ENCODE measurements at places on chromosomes 3 and 15.

GRCh38 chr15:70636540-70637165, 126.7 kb downstream of the UACA start:
- no peak for DNase-seq

- DNase-seq: no peak
These were observed 103.1 kb downstream of the TMEM266 start for GRCh38 chr15:76162784-76163456.

DNA sequence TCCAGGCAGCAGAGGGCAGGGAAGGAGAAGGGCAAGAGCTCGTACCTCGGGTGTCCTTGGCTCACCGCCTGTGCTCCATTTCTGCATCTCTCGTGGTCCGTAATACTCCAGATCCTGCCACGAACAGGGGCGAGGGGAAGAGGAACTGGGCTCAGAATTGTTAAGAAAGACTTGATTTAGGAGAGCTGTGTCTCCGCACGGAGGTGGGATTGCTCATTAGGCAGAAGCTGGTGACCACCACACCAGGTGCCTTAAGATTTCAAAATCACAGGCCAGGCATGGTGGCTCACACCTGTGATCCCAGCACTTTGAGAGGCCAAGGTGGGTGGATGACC, 37.2 kb upstream of the BDH1 start:
- DNase-seq: no peak

GRCh38 chr3:193831495-193832455, 238.8 kb downstream of the OPA1 start:
- DNase-seq: no peak

- peak; percentile 98 for DNase-seq
These were observed 71.5 kb upstream of the PLXNA1 start for GRCh38 chr3:126911162-126912026.

DNA sequence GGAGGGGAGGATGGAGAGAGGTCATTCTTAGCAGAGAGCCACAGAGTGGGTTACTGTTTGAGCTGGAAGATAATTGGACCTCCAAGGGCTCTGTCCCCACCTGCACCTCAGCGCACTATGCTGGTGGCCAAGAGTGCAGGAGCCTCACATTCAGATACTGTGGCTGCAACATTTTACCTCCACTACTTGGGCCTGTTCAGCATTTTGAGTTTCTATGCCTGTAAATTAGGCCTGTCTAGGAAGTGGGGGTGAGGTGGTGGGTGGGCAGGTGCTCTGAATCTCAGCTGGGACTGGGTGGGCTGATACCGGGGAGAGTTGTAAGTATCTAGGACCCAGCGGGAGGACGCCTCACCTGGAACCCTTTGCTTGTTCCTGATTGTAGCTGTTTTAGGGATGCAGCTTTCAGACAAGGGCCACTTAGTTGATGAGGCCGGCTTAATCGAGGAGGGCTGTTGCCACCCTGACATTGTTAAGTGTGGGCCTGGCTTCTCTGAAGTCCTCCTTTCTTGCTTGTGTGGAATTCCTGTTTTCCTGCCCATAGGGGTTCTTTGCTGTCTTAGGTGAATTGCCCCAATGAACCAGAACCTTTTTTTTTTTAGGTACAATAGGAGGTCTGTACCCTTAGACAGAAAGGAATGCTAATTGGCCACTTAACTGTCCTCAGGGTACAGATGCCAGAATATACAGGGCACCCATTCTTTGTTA, 83.8 kb downstream of the SMAD3 start:
- DNase-seq: no peak

GRCh38 chr3:37474901-37475331, 300.5 kb upstream of the LRRFIP2 start:
- peak; percentile 4 for DNase-seq

GRCh38 chr3:133532951-133533350, 40.5 kb upstream of the CDV3 start:
- DNase-seq: peak; percentile 43

DNA sequence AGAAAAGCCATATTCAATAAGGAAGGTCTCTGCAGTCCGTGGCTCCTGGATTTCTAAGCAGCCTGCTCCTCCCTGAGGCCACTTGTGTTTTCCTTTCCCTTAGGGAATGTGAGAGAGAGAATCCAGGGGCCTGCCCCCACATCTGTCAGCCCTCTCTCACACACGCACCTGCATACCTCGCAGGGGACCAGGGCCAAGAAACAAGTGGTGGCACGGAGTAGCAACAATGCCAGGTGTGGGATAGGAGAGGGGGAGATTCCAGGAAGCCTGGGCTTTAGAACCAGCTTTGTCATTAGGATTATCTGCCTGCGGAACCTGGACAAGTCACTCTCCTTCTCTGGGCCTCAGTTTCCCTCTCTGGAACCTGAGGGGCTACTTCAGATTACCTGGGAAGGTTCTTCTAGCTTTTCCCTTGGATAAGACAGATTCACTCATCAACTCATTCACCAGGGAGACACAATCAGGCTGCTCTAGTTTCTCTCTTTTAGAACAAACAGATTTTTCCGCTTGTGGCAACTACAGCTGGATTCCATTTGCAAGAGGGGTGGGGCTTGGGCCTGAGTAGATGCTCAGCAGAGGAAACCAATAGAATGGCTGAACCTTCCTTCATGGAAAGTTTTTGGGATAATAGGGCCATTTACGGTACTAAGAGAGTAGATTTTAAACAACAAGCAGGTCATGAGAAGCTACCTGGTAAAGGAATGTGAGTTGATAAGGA, 19.5 kb downstream of the BCL6 start:
- no peak for DNase-seq

GRCh38 chr15:88693191-88693590, 54.4 kb downstream of the ISG20 start:
- no peak for DNase-seq

- DNase-seq: no peak
These were observed 2.7 kb downstream of the RIOX2 start for GRCh38 chr3:97969541-97969940.

DNA sequence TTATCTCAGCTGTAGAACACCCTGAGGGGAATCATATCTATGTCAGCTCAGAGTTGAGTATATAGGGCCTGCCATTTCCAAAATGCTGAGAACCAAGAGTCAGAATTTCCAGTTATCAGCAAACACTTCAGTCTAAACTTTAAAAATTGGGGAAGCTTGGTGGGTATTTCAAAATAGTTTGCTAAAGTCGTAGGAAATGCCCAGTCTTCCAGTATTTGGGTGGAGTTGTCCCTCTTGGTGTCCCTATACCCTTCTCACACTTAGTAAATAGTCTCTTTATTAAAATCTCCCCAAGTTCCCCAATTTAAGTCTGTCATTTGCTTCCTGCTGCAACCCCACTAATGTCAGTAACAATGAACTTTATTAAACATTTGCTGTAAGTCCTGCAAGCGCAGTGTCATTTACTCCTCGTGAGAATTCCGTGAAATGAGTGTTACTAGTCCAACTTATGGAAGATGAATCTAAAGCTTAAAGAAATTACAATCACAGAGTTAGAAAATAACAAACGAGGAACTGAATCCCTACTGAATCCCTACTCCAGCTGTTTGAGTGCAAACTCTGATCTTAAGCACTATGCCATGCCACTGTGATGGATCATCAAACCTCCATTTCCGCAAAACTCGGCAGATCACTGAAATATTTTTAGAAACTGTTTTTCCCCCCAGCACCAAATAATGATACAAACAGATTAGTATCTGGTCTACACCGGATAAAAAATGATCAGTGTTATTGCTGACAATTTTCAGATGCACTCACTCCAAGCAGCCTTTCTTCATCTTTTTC, 341.7 kb upstream of the PROK2 start:
- no peak for DNase-seq

GRCh38 chr15:70538278-70538677, 225.1 kb downstream of the UACA start:
- peak; percentile 28 for DNase-seq

GRCh38 chr3:8345398-8345797, 156.2 kb upstream of the LMCD1 start:
- DNase-seq: no peak

- DNase-seq: no peak
These were observed 1.4 kb downstream of the LRRC31 start for GRCh38 chr3:169868369-169868768.

DNA sequence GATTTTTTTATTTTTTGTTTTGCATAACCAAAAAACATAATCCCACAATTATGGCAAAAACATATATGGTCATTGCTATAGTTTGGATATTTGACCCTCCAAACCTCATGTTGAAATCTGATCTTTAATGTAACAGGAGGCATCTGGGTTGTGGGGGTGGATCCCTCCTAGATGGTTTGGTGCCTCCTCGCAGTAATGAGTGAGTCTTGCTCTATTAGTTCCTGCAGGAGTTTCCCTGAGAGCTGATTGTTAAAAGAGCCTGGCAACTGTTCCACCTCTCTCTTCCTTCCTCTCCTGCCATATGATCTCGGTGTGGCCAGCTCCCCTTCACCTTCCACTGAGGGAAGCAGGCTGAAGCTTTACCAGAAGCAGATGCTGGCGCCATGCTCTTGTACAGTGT, 33.2 kb upstream of the TRIM59 start:
- DNase-seq: no peak

DNA sequence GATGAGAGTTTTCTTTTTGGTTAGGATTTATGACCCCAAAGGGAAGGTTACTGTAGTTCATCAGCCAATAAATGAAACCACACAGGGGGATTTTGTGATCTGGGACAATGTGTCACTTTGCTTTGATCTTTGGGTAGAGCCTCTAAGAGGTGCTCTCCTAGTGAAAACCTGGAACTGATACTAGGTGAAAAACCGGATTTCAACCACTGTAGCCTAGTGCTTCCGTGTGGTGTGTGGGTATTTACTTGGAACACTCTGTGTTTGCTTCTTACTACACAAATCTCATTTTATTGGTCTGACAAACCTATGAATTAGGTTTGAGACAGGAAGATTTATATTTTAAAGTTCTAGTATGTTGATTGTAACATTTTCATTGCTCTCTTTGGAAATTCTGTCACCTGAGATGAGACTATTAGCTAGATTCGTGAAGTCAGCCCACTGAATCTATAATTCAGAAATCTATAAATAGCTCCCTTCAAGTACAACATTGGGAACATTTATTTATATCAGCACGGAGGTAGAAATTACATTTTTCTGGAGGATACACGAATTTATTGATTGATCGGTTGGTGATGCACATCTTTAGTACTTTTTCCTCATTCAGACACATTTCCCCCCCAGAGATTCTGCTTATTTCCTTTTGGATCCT, 119.8 kb downstream of the AKAP13 start:
- DNase-seq: no peak

- no peak for DNase-seq
These were observed 148.7 kb downstream of the SI start for GRCh38 chr3:164929642-164930041.

- no peak for DNase-seq
These were observed 69.9 kb downstream of the PTPRG start for GRCh38 chr3:61631108-61631769.

DNA sequence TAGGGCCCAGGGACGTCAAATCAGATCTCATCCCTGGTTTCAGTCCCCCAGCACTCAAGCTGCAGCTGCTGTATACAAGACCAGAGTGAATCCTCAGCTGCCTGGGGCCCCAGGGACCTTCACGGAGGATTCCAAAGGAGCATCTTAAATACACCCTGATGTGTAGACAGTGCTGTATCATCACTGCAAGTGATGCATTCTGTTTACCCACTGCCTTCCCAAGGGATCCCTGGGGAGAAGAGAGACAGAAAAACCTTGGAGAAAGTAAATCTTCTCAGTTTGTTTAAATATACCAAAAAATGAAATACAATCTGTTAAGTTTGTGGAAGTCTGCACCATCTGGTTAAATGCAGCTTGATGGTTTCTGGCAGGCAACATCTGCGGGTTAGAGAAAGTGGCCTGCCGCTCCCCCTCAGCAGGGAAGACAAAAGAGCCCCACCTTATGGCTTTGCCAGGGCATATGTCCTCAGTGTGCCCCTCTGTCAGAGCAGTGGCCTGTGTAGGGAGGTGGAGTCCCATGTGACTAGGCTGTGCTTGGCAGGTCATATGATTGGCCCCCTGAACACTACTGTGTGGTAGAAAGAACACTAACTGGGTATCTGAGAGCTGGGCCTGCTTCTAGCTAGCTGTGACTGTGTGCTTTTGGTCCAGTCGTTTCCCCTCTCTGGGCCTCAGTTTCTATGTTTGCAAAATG, 222.2 kb upstream of the TRIM42 start:
- DNase-seq: no peak

GRCh38 chr15:48674876-48675275, 29.4 kb upstream of the FBN1 start:
- peak; percentile 71 for DNase-seq

GRCh38 chr3:150875548-150875947, 29.7 kb downstream of the MINDY4B start:
- DNase-seq: no peak

DNA sequence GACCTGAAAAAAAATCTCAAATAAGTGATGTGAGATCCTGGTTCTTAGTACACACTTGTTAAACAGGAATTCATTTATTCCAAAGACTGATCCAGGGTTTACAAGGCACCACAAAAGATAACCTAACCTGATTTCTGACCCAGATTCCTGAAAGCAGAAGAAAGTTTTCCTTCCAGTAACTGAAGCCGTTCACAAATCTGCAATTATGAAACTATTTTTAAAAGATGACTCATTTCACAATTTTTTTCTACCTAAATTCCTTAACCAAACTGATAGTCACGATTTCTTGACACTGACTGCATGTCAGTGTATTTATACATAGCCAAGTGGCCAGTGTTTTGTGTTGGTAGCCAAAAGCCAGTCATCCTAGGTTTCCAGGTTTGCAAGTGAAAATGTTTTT, 17.1 kb downstream of the SLC9A9 start:
- DNase-seq: peak; percentile 35

- no peak for DNase-seq
These were observed 30.2 kb upstream of the MAGEF1 start for GRCh38 chr3:184741798-184742675.

DNA sequence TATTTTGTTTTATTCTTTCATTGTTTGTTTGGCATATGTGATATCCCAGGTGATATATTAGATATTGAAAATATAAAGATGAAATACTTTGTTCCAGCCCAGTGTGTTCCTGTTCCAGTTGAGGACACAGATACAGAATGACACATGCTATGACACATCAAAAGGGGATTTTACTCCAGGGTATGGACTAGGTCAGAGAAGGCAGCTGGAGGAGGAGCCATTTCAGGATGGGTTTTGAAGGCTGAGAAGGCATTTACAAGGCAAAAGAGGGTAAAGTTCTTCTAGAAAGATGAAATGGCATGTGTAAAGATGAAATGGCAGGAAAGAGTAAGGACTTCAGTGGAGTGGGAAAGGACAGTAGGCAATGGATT, 163.8 kb downstream of the ZIC1 start:
- peak; percentile 65 for DNase-seq

- DNase-seq: peak; percentile 70
These were observed 106.8 kb downstream of the MBNL1 start for GRCh38 chr3:152375546-152375945.

- DNase-seq: no peak
These were observed 447.3 kb upstream of the KCNMB2 start for GRCh38 chr3:178088963-178089362.

DNA sequence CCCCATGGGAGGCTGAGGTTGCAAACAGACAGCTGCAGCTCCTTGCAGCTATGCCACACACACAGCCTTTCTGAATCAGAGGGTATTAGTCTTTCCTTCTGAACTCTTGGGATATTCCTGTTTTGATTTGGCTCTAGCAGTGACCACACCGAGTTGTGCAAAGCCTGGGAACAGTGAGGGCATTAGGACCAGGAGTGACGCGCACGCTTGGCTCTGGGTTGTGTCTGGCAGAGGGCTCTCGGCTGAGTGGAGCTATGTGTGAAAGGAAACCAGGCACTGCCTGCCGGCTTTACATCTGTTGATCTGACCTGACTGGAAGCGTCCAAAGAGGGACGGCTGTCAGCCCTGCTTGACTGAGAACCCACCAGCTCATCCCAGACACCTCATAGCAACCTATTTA, at the start of gene GALNT15:
Gene GALNT15 (plus strand): TSS at position 292 of the 400 bp plus-strand sequence. CDS start 472 bp downstream, outside the sequence.
- DNase-seq: peak; percentile 90

GRCh38 chr3:55157731-55158130, 229.9 kb upstream of the LRTM1 start:
- peak; percentile 80 for DNase-seq

Measured in EL (cell line).